Activated naive CD8-positive, alpha-beta T cell treated with anti-CD3 and anti-CD28 coated beads for 36 hours (primary cell): ENCODE measurements at places on chromosomes 1 and 21. TPM values are rescaled to one million over a fixed set of nuclear protein-coding genes. Genes with fewer than 3 reads are reported as not detected.

DNA sequence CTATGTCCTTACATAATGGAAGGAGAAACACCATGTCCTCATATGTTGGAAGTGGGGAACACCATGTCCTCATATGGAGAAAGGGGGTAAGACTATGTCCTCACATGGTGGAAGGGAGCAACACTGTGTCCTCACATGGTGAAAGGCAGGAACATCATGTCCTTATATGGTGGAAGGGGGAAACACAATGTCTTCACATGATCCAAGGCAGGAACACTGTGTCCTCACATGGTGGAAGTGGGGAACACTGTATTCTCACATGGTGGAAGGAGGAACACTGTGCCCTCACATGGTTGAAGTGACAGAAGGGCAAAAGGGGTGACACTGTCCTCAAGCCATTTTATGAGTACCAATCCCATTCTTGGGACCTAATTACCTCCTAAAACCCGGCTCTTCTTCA, 146.3 kb upstream of the ETV3 start:
- DNase-seq, result no peak

- no peak for DNase-seq
These were observed 35.3 kb downstream of the CLIC6 start for GRCh38 chr21:34704119-34704518.

- no peak for DNase-seq
These were observed 92.3 kb upstream of the ESRRG start for GRCh38 chr1:216815260-216816131.

DNA sequence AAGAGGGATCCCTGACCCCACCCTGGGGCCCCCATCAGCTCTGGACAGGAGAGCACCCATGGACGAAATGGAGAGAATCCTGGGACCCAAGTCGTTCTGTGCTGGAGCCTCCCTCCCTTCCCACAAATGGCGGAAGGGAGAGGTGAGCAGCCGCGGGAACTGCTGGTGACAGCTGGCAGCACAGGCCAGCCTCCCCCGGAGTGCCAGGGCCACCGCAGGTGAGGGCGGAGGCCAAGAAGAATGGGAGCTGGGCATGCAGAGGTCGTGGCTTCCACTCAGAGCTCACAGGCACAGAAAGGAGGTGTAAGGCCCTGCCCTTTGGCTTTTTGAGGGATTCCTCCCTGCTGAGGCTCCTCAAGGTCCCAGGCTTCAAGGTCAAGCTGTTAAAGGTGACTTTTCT, 24.6 kb downstream of the SLC1A7 start:
- no peak for DNase-seq

DNA sequence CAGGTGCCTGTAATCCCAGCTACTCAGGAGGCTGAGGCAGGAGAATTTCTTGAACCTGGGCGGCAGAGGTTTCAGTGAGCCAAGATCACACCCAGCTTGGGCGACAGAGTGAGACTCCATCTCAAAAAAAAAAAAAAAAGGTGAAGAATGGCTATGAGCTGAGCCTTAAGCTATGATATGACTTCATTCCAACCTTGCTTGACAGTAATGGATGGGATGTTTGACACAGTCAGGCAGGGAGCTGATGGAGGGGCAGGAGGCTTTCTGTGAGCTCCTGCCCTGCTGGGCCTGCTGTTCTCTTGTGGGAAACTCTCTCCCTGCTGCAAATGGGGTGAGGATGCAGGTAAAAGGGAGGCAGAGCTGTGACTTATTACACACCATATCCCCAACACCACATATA, 27.6 kb downstream of the NCF2 start:
- no peak for DNase-seq

GRCh38 chr1:151715726-151716404, 738 bp downstream of the CELF3 start:
- DNase-seq, result no peak

- DNase-seq, result no peak
These were observed 605.7 kb downstream of the NUF2 start for GRCh38 chr1:163927493-163927892.

- peak; percentile 49 for DNase-seq
These were observed at the start of gene ANKRD45 for GRCh38 chr1:173669491-173669941. Gene ANKRD45, minus strand, starts transcription at chr1:173669851. Its CDS starts 10,433 bp downstream, at chr1:173659418.

- no peak for DNase-seq
These were observed 339.2 kb upstream of the KAZN start for GRCh38 chr1:14259191-14259757.

- DNase-seq, result no peak
These were observed 51.1 kb downstream of the CD247 start for GRCh38 chr1:167467126-167467710.

DNA sequence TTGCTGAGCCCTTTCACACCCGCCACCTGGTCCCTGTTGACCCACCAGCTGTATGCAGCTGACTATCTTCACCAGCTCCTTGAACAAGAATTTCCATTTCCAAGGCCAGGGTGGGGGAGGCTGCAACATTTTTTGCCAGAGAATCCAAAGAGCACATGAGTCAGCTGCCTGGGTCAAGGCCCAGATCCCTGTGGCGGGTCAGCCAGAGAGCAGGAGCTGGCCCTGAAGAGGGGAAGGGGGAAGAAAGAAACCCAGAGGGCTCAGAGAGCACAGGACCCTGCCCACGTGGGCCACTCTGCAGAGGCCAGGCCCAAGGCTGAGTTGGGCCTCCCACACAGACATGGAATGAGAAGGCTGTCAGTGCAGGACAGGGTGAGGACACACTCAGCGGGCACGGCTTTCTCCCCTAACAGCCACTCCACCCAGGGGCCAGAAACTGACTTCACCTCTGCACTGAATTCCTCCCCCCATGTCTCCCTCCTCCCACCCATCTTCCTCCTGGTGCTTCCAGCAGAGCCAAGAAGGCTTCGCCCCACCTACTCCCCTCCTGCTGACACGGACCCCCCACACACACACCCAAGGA, 28.9 kb downstream of the S100A6 start:
- DNase-seq, result no peak

DNA sequence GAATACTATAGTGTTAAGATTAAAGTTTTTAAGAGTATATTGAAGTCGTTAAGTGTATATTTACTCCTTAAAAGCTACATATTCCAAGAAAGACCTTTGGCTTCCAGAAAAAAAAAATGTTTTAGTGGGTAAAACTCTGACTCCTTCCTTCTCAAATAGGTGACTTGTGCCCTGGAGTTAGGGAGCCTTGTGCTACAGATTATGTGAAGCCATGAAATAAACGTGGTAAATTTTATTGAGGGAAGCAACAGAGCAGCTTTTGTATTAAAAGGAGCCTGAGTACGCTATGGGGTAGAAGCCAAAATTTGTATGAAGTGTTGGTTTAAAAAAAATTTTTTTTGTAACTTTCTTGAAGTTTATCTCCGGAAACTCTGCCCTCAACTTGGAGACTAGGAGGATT, 994 bp downstream of the RO60 start:
- DNase-seq, result no peak

GRCh38 chr1:99777752-99778151, 11.3 kb upstream of the FRRS1 start:
- no peak for DNase-seq

GRCh38 chr1:218524526-218524925, 179.4 kb downstream of the TGFB2 start:
- DNase-seq, result no peak

GRCh38 chr1:202588503-202589189, 121.6 kb downstream of the SYT2 start:
- DNase-seq, result no peak

GRCh38 chr21:23524685-23525084, 2082.6 kb downstream of the MRPL39 start:
- DNase-seq, result no peak

DNA sequence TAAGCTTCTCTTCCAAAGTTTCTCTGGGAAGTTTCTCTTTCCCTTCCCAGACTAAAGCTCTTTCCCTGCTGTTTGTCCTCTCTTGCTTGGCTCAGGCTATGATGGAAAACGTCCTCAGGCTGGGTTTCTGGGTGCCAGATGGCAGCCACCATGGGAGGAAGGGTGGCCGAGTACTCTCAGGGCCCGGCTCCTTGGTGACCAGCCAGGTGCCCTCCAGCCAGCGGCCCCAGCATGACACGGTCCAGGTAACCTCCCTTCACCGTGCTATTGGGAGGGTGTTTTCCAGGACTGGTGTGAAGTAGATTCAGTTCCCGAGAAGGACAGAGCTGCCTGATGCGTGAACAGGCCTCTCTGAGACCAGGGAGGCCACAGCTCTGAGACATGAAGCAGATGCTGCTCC, 60.3 kb downstream of the KIF26B start:
- DNase-seq, result no peak

DNA sequence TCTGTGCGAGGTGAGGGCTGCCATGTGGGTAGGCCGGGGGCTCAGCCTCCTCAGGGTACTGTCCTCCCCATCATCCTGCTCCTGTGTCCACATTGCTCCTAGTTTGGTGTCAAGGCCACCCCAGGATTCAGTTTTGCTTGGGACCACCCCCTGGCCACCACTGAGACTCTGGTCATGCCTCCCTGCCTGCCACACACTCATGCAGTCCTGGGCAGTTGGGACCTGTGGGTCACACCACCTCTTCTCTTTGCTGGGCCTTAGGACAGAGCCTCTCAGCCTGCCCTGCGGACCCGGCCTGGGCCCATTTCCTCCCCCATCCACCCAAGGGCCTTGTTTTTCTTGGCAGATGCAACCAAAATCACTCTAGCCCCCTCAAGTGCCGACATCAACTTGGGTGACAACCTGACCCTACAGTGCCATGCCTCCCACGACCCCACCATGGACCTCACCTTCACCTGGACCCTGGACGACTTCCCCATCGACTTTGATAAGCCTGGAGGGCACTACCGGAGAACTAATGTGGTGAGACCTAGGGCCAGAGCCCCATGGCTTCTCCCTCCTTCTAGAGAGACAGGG, 19.4 kb downstream of the TMEM81 start:
- no peak for DNase-seq

- DNase-seq, result no peak
These were observed 263.1 kb downstream of the GRIK3 start for GRCh38 chr1:36771240-36771639.

DNA sequence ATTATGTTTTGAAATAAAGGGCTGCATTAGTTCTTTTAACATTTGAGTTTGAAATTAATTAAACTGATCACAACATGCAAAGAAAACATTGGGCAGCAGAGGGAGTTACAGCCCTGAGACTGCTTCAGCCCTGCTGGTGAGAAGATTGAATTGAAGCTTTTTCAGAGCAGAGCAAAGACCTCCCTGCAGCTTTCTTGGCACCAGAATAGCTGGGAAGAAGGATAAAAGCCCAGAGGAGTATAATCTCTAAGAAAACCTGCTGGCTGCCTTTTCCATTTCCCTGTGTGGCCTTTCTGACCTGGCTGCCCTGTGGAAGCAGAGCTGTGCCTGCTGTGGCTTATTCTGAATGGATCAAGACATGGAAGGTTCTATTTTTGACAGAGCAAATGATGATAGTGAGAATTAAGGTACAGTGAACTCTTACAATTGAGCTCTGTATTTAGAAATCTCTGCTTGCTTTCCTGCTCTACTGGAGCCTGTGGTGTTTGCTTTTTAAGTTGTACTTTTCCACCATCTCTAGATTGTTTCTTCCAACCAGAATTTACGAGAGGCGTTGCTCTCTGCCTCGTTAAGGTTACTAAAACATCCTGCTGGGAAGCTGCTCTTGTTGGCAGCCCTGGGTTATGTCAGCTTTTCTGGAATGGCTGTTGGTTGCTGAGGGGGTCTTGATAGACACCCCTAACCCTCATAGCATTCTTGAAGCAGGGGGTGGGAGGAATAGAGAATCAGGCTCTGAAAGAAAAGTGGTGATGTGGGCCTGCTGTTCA, 9.9 kb downstream of the SNRPE start:
- peak; percentile 14 for DNase-seq

Gene CLCA2
- total RNA-seq, result not detected

Gene TSPAN1
- 0.28 TPM for total RNA-seq

Gene SPRR4
- not detected for total RNA-seq

Gene IL19
- total RNA-seq, result not detected

Gene HSD3B1
- total RNA-seq, result not detected

Gene KIF14
- 17.4 TPM for total RNA-seq

Gene VWA5B1
- 0.31 TPM for total RNA-seq

Gene OR2L13
- not detected for total RNA-seq

Gene NBPF10
- 0.64 TPM for total RNA-seq

Gene UMODL1
- total RNA-seq, result not detected

Gene CADM3
- not detected for total RNA-seq

Gene CGN
- total RNA-seq, result 2.0 TPM
